D721Med (cell line): ENCODE measurements at places on chromosomes 11 and 22.

GRCh38 chr11:12159351-12160099, 49.1 kb downstream of the MICAL2 start:
- DNase-seq: no peak

- DNase-seq: no peak
Observed at GRCh38 chr11:100808904-100809491, 121.9 kb downstream of the ARHGAP42 start.

- DNase-seq: no peak
Observed at GRCh38 chr11:76885390-76886097, 24.8 kb downstream of the ACER3 start.

DNA sequence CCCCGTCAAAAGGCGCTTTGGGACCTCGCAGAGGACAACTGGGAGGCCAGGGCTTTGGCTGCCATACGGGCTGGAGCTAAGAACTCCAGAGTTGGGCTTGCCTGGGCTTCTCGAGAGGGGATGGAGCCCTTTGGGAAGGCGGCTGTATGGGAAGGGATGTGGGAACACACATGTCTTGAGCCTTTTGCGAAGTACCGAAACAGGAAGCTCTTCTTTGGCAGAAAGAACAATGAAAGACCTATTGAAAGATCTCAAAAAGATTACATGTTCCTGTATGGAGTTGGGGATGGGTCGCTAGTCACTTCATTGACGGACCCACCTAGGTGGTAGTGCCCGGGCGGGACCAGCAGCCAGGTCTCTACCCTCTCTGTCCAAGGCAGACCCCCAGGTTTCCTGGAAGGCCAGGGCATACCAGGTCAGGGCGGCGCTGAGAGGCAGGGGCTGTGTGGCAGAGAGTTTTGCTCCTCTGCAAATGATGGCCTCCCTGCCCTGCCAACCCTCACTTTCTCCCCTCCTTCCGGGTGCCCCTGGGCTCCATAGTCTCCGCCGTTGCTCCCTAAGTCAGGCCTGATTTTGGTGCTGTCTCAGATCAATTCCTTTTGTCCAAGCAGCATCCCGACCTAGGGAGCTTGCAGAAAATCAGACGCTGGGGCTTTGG, 1.0 kb downstream of the ST14 start:
- DNase-seq: no peak

- DNase-seq: no peak
Observed at GRCh38 chr11:16883174-16883573, 131.0 kb downstream of the PLEKHA7 start.

- no peak for DNase-seq
Observed at GRCh38 chr11:30281476-30282288, 41.2 kb upstream of the ARL14EP start.

DNA sequence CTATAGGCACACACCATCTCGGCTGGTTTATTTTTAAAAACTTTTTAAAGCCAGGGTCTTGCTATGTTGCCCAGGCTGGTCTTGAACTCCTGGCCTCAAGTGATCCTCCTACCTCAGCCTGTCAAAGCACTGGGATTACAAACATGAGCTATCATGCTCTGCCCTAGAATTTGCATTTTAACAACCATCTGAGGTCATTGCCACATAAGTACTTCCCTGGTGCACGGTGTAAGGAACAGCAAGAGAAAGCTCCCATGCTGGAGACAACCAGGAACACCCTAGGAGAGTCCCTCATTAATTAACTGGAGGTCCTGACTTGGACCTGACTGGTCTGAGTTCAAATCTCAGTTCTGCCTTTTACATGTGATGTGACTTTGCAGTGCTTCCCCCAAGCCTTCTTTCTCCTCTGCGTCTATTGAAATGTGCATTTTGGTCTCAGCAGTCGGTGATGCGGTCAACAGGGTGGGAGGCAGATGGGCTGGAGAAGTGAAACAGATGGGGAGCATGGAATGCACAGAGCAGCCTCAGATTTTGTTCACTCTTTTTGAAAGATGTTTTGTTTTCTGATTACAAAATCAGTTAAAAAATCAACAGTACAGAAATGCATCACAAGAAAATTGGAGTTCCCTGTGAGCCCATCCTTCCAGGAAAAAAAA, 146.5 kb downstream of the MYO18B start:
- no peak for DNase-seq

DNA sequence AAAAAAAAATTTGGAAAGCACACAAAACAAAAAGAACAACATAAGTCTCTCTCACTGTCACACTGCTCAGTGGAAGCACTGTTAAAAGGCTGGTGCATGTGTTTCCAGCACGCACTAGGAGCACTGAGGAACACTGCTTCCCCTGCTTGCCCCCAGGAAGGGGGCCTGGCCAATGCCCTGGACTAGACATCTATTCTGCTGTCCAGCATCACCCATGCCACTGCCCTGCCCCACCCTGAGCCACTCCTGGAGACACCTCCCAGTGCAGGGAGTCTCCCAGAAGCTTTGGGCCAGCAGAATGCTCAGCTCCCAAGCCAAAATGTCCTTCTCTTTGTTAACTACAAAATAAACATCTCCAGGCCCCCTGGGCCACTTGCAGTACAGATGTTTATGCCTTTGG, 49.7 kb upstream of the EMID1 start:
- DNase-seq: no peak

DNA sequence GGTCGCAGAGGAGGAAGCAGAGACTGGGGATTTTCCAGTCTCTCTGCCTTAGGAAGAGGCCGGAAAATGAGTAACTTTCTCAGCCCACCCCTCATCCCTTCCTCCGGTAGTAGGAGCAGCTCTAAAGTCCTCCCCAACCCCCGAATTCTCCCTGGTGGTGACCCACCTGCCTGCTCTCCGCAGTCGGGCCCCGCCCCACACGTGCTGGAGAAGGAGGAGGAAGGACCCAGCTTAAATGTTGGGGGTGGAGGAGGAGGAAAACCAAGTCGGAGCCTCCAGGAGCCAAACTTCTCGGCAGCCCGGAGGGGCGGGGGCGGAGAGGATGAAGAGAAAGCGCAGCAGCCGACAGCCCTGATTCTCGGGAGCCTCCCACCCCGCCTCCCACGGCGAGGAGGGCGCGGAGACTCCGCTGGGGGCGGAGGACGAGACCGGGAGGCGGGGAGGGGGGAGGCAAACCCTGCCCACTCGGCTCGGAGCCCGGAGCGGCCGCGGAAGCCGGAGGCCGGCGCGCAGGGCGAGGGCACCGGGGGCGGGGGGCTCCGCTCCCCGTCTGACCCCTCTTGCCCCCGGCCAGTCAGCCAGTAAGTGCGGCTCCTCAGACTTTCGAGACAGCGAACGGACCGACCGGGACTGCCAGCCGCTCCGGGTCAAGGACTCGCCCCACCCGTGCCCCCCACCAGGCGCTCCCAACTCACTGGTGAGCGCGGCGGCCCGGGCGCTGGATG, at the start of gene TPBGL:
TSS of gene TPBGL (plus strand) at position 464 of the 725 bp plus-strand sequence. CDS start 276 bp downstream, outside the sequence.
- DNase-seq: peak; percentile 45

- DNase-seq: no peak
Observed at GRCh38 chr11:100849901-100850235, 162.8 kb downstream of the ARHGAP42 start.

DNA sequence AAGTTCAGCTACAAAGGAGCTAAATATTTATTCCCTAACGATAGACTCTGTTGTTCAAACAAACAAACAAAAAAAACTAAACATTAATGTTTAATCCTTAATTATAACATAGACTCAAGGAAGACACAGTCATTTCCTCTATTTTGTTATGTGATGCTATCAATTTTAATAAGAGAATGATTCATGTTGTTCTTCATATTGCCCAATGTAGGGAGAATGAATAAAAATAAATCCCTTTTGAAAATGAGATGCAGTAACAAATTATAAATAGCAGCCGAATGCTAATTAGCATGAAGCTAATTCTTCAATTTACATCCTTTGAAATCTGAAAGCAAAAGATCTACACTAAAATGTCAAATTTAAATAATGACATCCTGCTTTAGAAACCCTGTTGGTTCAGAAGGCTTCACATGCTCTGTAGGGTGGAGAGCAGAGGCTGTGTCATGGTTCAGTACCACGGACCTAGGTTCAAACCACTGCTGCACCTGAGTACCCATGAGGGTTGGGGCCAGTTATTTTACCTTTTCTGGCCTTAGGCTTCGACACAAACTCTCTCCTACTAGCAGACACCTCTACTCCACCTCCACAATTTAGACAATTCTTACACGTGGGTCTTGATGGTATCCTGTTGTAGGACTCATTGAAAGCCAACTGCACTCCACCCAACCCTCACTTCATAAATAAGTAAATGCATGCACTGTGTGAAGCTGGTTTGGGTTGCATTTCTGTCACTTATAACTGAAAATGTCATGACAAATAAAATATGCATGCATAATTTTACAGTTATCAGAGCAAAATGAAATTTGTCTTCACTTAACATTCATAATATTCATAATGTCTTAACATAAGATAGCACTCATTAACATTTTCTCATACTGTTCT, 89.0 kb downstream of the RRAS2 start:
- no peak for DNase-seq
